ENCODE measurements at places on chromosomes 1 and 21.

GRCh38 chr21:31234936-31235335 is 109.1 kb downstream of the TIAM1 start:
- DNase-seq, result no peak

DNA sequence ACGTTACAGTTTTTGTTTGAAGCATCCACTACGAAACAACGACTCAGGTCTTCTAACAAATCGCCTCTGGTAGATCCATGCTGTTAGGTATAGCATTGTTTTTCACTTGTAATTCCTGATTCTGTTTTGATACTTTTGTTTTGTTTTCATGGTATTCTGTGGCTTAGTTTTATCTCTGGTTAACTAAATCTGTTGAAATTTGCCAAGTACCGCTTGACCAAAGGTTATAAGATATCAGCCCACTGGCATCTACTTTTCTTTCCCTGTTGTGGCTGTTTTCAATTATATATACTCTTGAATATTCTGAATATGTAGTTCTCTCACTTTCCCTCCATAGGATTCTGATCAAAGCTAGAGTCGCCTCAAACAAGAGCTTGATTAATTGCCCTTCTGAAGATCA is 274.8 kb upstream of the C1orf105 start:
- no peak for DNase-seq

GRCh38 chr1:217369271-217369981 is 261.5 kb downstream of the GPATCH2 start:
- no peak for DNase-seq

DNA sequence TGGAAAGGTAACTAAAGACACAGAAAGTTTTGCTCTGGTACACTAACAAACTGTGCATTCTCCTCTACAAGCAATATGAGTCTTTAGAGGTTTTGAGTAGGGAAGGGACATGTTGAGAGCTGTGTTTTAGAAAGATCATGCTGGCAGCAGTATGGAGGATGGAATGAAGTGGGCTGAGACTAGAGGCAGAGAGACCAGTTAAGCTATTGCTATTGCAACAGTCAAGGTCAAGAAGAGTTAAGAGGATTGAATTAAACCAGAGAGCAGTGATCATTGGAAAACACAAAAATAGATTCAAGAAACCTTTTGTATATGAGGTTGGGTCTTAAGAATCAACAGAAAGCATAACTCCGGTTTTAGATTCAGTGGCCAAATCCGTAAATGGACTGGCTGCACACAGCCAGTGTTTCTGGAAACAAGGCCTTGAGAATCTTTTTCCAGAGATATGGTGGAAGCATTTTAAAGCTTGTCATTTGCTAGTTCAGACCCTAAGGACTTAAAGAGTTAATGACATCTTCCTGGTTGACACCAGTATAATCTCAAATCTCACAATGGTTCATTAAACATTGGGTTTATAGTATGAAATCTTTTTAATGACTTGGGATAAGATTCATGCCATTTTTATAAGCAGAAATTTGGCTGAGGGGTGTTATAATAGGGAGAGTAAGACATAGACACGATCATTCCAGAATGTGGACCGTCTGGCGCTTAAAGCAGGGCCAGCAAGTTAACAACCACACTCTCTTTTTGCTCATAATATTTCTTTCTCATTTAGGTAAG is 177.9 kb downstream of the NR5A2 start:
- DNase-seq, result no peak

- no peak for DNase-seq
Measured at GRCh38 chr1:38138498-38139233, 92.1 kb upstream of the POU3F1 start.

GRCh38 chr1:213003256-213003655 is 12.4 kb downstream of the ANGEL2 start:
- DNase-seq, result no peak

DNA sequence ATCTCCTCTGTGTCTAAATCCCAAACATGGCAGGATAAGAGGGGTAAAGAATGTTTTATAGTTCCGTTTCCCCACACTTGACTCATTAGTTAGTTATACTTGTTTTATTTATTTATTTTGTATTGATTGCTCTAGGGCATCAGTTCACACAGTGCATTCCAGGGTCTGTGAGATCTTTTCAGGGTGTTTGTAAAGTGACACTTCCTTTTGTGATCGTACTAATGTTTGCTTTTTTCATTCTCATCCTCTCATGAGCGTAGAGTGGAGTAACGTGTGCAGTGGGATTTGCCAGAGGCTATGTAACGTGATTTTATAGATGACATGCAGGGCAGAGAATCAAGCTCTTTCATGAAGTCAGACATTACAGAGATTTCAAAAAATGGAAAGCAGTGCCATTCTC is 103.2 kb downstream of the SCCPDH start:
- no peak for DNase-seq

DNA sequence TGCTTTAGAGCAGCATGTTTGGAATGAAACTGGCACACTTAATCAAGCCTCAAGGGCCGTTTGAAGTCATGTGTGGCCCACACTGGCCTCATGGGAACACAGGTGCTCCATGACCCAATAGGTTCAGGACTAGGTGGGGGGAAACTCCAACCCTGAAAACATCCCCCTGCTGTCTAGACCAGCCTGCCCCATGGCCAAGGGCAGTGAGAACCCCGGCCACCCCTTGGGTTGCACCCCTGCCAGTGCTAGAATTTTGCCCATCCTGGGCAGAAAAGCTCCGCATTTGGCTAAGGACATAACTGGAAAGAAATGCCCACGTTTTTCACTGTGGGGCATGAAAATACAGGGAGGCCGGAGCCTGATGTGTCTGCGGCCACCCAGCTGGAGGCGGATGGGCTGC is 6.1 kb upstream of the PTGER3 start:
- no peak for DNase-seq

GRCh38 chr1:116126281-116126680 is 15.1 kb downstream of the MAB21L3 start:
- no peak for DNase-seq

- no peak for DNase-seq
Measured at GRCh38 chr1:61757950-61758349, 15.7 kb downstream of the PATJ start.

DNA sequence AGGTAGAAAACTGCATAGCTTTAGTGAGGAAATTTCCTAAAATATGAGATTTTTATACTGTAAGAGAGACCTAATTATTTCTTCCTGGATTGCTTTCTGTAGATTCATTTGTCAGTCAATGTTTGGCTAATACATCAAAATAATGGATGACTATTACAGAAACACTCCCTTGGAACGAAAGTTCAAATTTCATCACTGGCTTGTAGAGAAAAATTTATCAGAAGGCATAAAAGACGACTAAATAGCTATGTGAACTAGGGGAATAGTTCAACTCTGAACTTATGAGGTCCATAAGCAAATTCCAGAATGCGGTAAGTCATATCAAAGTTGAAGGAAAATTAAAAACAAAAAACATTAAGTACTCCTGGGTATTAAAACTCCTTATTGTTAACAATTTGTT is 36.0 kb downstream of the WNT2B start:
- no peak for DNase-seq

- DNase-seq, result no peak
Measured at GRCh38 chr1:156384658-156385057, 15.6 kb downstream of the RHBG start.

- DNase-seq, result no peak
Measured at GRCh38 chr1:55747408-55747841, 532.3 kb upstream of the USP24 start.

DNA sequence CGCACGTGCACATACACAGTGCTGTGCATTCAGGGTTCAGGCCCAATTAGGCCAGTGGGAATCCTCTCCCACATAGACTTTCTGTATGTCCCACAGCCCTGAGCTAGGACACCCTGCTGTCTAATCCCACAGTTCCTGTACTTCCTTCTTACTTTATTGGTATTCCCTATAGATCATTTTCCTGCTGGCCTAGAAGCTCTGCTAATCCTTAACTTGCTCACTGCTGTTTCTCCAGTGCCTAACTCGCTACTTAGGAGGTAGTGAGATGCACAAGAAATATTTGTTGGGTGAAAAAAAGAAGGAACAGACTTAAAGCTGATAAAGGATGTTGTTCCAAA is 34.1 kb upstream of the FHAD1 start:
- no peak for DNase-seq

DNA sequence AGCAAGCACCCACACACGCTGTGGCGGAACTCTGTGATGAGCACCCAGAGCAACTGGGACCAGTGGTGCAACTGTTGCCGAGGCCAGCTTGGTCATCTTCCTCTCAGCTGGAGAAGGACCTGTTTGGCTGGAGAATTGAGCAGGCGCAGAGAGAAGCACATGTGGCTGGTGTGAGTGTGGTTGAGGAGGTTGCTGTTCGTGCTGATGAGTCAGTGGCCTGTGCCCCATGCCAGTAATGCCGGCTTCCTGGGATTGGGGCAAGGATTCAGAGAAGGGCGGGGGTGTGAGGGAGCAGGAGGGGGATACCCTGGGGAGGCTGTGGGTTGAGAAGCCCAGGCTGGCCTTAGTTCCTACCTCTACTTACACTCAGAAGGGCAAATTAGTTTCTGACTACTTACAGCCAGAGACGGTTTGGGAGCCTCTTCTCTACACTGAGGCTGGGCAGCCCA is 57.5 kb upstream of the EPS8L3 start:
- DNase-seq, result no peak

DNA sequence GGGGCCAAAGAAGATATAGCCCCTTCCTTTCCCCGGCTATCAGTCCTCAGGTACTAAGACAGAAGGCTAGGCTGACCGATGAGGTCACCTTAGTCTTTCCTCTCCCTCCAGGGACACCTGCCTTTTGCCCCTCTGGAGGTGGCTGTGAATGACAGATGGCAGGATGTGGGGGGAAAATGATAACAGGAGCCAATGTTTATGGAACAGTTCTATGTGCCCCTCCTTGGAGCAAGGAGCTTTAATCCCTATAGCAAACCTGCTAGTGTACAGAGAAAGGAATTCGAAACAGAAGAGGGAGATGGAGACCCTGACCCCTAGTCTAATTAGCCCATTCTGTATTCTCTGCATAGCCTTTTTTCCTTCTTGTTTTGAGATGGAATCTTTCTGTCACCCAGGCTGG is 28.1 kb downstream of the SERINC2 start:
- DNase-seq, result no peak

- DNase-seq, result no peak
Measured at GRCh38 chr1:38026592-38027200, 14.2 kb downstream of the UTP11 start.

DNA sequence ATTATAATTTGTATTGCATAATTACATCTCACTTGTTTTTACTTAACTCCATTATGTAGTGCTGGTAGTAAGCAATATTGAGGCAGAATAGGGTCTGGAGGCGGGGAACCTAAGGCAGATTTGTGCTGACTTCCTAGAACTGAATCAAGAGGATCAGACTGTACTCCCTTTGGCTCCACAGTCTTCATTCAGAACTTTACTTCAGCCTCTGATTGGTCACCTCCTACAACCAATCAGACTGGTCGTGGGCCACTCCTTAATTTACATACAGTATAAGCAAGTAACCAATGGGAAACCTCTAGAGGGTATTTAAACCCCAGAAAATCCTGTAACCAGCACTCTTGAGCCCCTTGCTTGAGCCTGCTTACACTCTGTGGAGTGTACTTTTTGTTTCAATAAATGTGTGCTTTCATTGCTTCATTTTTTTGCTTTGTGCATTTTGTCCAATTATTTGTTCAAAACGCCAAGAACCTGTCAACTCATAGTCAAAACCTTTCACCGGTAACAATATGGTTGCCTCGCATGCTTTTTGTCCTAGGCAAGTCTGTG is 31.6 kb downstream of the ZBTB8OS start:
- DNase-seq, result no peak

DNA sequence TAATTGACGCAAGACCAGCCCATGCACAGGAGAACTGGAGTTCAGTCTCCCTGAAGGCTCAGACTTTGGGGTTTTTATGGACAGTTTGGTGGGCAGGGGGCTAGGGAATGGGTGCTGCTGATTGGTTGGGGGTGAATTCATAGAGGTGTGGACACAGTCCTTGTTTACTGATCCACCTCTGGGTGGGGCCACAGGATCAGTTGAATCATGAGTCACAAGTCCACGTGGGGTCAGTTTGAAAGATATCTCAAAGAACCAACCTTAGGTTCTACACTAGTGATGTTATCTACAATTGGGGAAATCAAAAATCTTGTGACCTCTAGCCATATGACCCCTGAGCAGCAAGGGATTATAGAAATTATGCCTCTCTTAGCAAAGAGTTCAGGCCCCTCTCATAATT is 127.9 kb upstream of the L1TD1 start:
- no peak for DNase-seq

GRCh38 chr1:107246775-107247345 is 106.0 kb downstream of the NTNG1 start:
- DNase-seq, result no peak

GRCh38 chr1:13706046-13706445 is 6.1 kb downstream of the PRDM2 start:
- no peak for DNase-seq

DNA sequence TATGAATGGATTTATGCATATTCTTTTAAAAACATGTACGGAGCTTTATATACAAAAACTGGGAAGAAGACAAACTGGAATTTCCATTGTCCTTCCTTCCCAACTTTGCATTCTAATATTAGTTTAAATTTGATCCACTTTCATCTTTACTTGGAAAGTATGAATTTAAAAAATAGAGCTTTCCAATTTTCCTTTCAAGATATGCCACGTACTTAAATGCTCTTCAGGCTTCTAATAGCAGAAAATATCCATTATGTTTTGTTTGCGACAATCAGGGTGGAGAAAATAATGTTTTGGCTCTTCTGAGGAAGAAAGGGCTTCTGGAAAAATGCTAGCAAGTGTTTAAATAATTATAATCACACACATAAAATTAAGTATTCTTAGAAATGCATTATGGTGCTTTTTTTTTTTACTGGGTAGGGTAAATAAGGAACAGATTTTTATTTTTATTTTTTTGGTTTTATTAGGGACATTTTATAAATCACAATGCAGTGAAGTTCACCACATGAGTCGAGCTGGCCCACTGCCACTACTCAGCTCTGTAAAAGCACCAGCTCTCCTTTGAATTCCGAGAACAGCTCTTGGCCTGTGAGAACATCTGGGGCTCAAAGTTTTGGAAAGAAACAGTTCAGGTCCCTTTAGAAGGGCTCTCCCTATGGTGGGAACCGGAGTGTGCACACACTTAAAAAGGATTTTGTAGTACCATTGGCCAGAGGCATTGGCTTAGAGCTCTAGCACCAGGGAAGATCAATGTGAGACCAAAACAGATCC is 287.4 kb upstream of the LYPLAL1 start:
- no peak for DNase-seq

DNA sequence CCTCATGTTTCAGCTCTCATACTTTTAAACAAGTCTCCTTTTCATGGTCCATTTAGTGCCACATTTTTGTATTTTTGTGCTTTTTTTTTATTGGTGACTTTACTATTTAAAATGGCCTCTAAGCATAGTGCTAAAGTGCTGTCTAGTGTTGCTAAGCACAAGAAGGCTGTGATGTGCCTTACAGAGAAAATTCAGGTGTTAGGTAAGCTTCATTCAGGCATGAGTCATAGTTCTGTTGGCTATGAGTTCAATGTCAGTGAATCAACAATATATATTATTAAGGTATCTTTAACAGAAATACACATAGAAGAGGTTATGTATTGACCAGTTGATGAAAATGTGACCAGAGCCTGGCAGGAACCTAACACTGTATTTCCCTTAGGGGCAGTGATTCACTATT is 12.8 kb upstream of the FUBP1 start:
- DNase-seq, result no peak

Measured in activated CD4-positive, alpha-beta T cell treated with anti-CD3 and anti-CD28 coated beads for 1 hour (primary cell).